ENCODE measurements at places on chromosomes 1 and 21. TPM values are rescaled to one million over a fixed set of nuclear protein-coding genes. Genes with fewer than 3 reads are reported as not detected.

DNA sequence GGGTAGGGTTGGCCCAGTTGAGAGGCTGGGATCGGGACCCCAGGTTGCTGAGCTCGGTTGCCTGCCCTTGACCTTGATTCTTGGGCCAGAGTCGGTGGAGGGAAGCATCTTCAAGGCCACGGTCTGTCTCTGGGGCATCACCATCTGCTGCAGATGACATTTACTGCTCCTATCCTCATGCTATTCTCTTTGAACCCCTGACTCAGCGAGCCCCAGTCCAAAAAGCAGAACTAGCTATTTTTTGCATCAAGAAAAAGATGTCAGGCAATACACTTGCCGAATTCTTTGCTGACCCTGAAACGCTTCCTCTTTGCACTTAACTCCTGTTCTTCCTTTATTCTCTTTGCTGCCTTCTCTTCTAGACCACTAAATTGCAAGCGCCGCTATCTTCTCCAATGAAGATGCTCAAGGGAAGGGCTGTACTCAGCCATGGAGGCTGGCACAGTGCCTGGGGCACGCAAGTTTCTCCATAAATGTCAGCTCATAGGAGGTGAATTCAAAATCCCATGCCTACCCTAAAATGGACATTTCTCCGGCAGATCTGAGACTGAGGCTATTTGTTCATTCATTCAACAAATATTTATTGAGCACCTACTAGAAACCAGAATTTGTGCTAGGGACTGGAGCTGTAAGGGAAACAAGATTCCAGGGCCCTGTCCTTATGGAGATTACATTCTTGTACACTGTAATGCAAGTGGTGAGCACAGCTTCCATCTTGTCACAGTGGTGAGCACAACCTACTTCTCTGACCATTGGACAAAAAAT lies 20.5 kb upstream of the CAPZB start:
- H3K4me3 ChIP-seq: no peak overlapping the region
- H3K27ac ChIP-seq: no peak overlapping the region
- peaks cover 34% of the 10 kb centered on the region for H3K4me1 ChIP-seq
- no peaks in the 10 kb centered on the region for H3K36me3 ChIP-seq
- H3K27me3 ChIP-seq: no peaks in the 10 kb centered on the region

DNA sequence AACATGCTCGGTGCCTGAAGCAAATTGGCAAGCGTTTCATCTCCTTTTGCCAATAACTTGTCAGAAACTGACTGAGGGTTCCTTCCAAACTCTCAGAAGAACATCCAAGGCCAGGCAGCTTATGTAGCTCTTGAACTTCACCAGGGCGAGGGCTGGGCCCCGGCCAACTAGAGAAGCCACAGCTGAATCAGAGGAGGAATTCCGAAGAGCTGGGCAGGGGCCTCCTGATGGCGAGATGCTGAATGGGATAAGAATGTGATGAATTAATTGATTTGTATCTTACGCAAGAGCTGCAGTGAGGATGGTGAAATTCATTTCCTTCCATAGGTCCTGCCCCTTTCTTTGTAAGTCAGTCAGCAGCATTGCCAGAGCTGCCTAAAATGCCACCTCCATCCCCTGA lies 345.8 kb downstream of the KIF26B start:
- no peak overlapping the region for H3K27ac ChIP-seq
- no peaks in the 10 kb centered on the region for H3K27me3 ChIP-seq
- no peaks in the 10 kb centered on the region for H3K36me3 ChIP-seq
- DNase-seq: no peak
- H3K4me3 ChIP-seq: no peak overlapping the region
- no peaks in the 10 kb centered on the region for H3K4me1 ChIP-seq

GRCh38 chr1:11777658-11778322 lies 15.8 kb downstream of the C1orf167 start:
- no peaks in the 10 kb centered on the region for H3K36me3 ChIP-seq
- no peak overlapping the region for H3K4me3 ChIP-seq
- H3K4me1 ChIP-seq: no peaks in the 10 kb centered on the region
- no peaks in the 10 kb centered on the region for H3K27me3 ChIP-seq
- H3K27ac ChIP-seq: no peak overlapping the region

GRCh38 chr21:27622631-27623030 lies 655.7 kb upstream of the ADAMTS5 start:
- no peaks in the 10 kb centered on the region for H3K4me1 ChIP-seq
- no peak overlapping the region for H3K4me3 ChIP-seq
- H3K27ac ChIP-seq: no peak overlapping the region
- H3K36me3 ChIP-seq: no peaks in the 10 kb centered on the region

- H3K27ac ChIP-seq: no peak overlapping the region
- H3K27me3 ChIP-seq: peaks cover 5% of the 10 kb centered on the region
- peaks cover 6% of the 10 kb centered on the region for H3K4me1 ChIP-seq
- H3K36me3 ChIP-seq: no peaks in the 10 kb centered on the region
Observed at GRCh38 chr1:228867951-228868730, 132.9 kb downstream of the RHOU start.

DNA sequence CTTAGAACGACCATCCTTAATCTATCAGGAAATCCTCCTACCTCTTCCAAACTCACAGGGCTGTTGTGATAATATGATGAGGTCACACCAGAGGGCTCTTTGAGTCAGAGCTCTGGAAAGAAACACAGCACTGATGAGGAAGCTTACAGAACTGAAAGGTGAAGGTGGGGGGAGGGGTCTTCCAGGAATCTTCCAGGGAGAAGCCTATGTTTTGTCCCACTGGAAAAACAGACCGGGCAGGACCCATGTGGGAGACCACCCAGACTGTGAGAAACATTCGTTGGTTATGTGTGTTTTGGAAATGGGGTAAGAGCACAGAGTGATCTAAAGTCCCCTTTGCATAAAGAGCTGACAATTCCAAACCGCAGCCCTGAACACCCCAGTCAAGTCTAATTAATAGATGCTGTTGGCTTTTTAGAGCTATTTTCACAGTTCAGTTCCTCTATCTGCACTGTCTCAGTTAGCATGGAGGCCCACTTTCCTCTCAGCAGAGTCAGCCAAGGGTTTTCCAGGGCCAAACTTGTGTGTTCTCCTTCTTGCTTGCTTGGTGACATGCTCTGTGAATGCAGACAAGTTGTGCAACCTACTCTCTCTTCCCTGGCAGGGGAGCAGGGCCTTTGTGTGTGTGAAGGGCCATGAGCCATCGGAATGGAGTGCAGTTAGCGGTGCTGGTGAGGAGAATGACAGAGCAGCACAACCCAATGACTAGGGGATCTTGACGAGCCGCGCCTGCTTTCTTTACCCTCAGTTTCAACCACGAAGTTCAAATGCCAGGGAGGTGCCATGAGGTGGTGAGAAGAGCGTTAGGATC lies 12.3 kb downstream of the PHLDA3 start:
- H3K4me1 ChIP-seq: peaks cover 25% of the 10 kb centered on the region
- peaks cover 18% of the 10 kb centered on the region for H3K27me3 ChIP-seq
- H3K4me3 ChIP-seq: no peak overlapping the region
- no peaks in the 10 kb centered on the region for H3K36me3 ChIP-seq

DNA sequence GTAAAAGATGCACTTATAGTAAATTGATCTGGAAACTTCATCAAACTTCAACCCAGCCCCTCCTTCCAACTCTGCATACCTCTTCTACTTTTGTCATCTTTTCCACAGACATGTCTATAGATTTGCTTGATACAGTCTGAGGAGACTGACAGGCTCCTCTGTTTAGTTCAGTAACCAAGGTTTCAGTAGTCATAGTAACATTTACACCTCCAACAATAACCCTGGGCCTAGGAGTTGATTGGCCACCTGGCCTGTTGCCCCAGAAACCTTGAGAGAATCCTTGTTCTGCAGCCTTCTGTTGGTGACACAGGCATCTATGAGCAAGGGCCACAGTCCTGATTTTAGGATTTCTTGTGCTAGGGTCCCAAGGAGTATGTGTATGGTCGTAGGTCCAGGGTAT lies at the start of gene CFAP141:
Gene CFAP141 (minus strand): TSS at position 138 of the 400 bp plus-strand sequence. CDS start 26 bp downstream, at position 112.
- H3K4me1 ChIP-seq: peaks cover 21% of the 10 kb centered on the region
- H3K36me3 ChIP-seq: peaks cover 48% of the 10 kb centered on the region
- no peak for DNase-seq

Gene UAP1
- total RNA-seq: 50.4 TPM

DNA sequence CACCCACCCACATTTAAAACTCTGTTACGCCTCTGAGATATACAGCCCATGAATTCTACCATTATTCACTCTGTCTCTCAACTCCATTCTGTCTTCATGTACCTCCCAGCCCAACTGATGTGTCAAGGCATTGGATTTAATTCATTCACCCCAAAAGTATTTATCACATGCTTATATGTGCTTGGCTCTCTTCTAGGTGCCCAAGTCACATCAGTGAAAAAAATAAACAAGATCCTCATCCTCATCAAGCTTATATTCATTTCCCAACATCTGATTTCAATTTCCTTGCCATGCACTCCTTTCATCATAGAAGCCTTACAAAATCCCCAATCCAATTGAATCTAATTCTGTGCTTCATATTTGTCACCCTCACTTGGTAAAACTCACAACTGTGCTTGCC lies 967.6 kb downstream of the LTN1 start:
- no peaks in the 10 kb centered on the region for H3K4me1 ChIP-seq
- DNase-seq: no peak
- H3K4me3 ChIP-seq: no peak overlapping the region
- H3K27me3 ChIP-seq: no peaks in the 10 kb centered on the region
- H3K36me3 ChIP-seq: no peaks in the 10 kb centered on the region
- no peak overlapping the region for H3K27ac ChIP-seq

DNA sequence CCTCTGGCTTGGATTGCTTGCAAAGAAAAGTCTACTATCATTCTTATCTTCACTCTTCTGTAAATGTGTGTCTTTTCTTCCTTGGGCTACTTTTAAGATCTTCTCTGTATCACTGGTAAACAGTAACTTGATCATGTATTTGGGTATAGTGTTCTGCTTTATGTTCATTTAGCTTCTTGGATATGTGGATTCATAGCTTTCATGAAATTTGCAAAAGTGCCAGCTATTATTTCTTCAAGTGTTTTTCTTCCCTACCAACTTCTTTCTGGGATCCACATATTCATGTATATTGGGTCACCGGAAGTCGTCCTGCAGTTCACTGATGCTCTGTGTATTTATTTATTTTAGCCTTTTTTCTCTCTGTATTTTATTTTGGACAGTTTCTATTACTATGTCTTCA lies 11.3 kb downstream of the SYNJ1 start:
- no peak overlapping the region for H3K27ac ChIP-seq
- H3K36me3 ChIP-seq: peaks cover 44% of the 10 kb centered on the region
- no peak overlapping the region for H3K4me3 ChIP-seq
- DNase-seq: no peak

DNA sequence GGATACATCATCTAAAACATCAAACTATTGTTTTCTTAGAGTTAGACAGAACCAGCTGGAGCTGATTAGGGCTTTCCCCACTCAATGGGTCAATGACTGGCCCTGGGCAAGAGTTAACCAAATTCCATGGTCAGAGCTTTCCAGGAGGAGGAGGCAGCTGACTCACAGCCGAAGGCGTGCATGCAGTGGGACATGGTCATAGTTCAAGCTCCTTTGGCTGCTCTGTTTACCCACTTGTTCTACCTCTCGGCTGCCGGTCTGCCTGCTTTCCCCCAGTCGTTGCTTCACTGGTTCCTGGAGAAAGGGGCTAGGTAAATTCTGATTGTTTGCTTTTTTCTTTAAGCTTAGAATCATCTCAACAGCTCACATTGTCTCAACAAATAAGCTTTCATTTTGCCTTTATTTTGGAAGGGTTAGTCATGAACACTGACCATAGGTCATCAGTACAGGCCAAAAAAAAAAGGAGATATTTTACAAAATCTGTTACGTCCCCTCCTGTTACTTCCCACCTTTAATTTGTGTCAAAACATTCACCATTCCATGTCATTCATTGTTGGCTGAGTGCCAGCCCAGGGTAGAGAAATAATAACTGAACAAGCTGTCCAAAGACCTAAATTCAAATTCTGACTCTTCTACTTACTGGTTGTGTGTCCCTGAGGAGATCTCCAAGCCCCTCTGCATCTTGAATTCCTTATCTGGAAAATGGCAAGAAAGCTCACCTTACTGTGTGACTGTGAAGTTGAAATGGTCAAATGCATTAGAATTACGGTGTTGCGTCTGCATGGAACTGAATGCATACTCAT lies 12.0 kb downstream of the MAB21L3 start:
- no peaks in the 10 kb centered on the region for H3K36me3 ChIP-seq
- H3K4me3 ChIP-seq: no peak overlapping the region
- no peak for DNase-seq
- peaks cover 36% of the 10 kb centered on the region for H3K27me3 ChIP-seq

Gene RXFP4
- not detected for total RNA-seq

- peaks cover 4% of the 10 kb centered on the region for H3K36me3 ChIP-seq
- H3K27me3 ChIP-seq: no peaks in the 10 kb centered on the region
- no peak overlapping the region for H3K27ac ChIP-seq
- no peak for DNase-seq
Observed at GRCh38 chr1:9344426-9345200, 51.9 kb downstream of the SPSB1 start.

- no peaks in the 10 kb centered on the region for H3K27me3 ChIP-seq
- peak overlapping the region; percentile 92 for H3K27ac ChIP-seq
- H3K36me3 ChIP-seq: peaks cover 55% of the 10 kb centered on the region
- H3K4me3 ChIP-seq: peak overlapping the region; percentile 95
- peaks cover 60% of the 10 kb centered on the region for H3K4me1 ChIP-seq
- DNase-seq: peak; percentile 32
Observed at GRCh38 chr1:9653491-9654050, 2.0 kb downstream of the PIK3CD start.

DNA sequence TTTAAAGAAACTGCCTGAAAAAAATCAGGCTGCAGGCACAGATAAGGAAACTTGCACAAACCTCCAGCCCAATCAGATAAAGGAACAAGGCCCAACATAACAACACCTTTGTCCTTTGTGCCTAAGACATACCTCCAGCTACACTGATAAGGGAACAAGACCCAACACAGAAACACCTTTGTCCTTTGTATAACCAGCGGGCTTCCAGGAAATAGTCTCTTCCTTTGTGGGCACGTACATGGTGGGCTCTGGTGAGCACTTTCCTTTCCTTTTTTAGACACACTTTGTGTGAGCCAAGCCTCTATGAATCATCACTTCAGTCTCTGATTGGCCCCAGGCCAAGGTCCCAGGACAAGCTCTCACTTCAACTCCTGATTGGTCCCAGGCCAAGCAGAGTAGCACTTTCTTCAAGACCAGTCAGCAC lies 23.6 kb downstream of the ZNF670 start:
- no peak overlapping the region for H3K27ac ChIP-seq
- H3K4me1 ChIP-seq: peaks cover 2% of the 10 kb centered on the region
- H3K36me3 ChIP-seq: peaks cover 19% of the 10 kb centered on the region
- H3K4me3 ChIP-seq: no peak overlapping the region
- no peak for DNase-seq

Gene IVNS1ABP
- 148 TPM for total RNA-seq

DNA sequence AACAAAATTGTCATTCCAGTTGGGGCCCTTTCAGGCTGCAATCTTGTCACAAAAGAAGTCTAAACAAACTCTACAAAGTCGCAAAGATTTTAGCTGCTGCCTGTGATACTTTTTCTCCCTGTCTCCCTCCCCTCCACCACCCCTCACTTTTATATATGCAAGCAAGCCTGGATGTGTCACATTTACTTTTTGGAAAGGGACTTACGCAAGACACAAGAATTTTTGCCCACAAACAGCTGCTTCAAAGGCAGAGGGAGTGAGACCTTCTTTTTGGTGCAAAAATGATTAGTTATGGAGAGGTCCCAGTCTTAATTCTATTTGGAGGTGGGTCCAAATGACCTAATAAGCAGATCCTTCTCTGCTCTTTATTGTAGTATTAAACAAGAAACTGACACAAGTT lies 22.9 kb upstream of the RALGPS2 start:
- no peaks in the 10 kb centered on the region for H3K4me1 ChIP-seq
- peaks cover 12% of the 10 kb centered on the region for H3K27me3 ChIP-seq
- H3K36me3 ChIP-seq: no peaks in the 10 kb centered on the region

Data from activated T-helper 2 cell treated with anti-CD3 and anti-CD28 coated beads, Interferon-gamma antibody, Interleukin-2, Interleukin-4, amounts not matched to agents 10 μg/mL and 5 μg/mL and 100 μg/mL, durations not matched to agents 14 hours and 24 hours and 36 hours (primary cell).